ENCODE measurements at places on chromosomes 11 and 22.
A peak's percentile ranks its signal among the peaks of the same experiment; 100 is the strongest.

GRCh38 chr11:19577976-19578619, 134.5 kb upstream of the NAV2 start:
- DNase-seq, result peak; percentile 13

DNA sequence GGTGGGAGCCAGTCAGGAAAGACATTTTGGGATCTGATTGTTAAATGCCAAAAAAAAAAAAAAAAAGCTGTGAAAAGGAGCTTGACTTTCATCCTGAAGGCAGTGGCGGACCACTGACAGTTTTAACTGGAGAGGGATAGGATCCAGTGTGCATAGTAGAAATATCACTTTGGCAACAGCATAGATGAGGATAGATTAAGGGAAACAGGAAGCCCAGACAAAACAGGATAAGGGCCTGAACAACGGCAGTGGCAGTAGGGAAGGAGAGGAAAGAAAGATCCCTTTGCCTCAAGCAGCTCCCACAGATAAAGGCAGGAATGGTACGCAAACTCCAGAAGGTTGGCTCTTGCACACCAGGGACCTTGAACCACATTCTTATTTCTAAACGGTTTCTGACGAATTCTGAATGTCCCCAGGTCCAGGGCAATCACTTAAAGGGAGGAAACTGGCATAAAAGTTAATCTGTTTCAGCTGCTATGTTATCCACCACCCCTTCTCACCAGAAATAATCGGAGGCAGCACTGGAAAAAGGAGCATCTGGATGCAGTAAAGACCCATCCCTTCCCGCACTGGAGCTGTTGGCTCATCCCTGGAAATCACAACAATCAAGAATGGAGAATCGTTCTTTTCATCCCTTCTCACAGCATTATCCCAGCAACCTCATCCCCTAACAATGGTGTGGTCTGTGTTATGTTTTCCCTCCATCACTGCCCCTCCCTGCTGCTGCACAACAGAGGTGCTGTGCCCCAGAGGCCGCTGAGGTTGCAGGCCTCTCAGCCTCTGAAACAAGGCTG, 99.1 kb downstream of the GAB2 start:
- no peak for DNase-seq

- no peak for DNase-seq
Observed at GRCh38 chr11:65927904-65928397, 8.7 kb downstream of the DRAP1 start.

DNA sequence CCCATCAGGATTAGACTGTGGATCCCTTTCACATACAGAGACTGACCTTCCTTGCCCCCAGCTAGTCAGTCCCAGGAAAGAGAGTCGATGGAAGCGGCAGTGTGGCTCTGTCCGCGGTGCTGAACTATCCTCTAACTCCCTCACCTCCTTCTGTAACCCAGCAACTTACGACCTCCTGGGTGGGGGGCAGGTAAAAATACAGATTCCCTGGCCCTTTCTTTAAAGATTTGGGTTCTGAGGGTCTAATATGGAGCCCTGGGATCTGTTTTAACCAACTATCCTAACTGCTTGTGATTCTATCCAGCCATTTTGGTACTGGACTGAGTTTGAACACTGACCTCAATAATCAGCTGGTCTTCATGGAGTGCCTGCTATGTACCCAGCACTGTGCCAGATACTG, 23.2 kb downstream of the MFNG start:
- DNase-seq, result no peak

- DNase-seq, result no peak
Observed at GRCh38 chr11:117524468-117525183, 197.0 kb downstream of the CEP164 start.

DNA sequence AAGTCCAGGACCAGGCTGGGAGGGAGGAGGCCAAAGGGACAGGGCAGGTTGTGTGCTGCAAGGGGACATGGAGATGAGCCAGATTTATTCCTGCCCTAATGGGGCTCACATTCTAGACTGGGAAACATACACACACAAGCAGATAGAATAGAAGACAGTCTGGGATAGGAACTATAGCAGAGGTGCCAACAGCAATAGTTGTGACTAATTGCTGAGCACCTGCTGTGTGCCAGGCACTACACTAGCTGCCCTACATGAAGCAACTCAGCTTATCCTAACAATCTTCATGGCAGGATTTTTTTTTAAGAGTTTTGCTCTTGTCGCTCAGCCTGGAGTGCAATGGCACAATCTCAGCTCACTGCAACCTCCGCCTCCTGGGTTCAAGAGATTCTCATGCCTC, 11.4 kb downstream of the MOGAT2 start:
- no peak for DNase-seq

- DNase-seq, result no peak
Observed at GRCh38 chr11:67260406-67260805, 5.9 kb upstream of the GRK2 start.

- DNase-seq, result no peak
Observed at GRCh38 chr11:9825315-9825714, 161.4 kb downstream of the SWAP70 start.

DNA sequence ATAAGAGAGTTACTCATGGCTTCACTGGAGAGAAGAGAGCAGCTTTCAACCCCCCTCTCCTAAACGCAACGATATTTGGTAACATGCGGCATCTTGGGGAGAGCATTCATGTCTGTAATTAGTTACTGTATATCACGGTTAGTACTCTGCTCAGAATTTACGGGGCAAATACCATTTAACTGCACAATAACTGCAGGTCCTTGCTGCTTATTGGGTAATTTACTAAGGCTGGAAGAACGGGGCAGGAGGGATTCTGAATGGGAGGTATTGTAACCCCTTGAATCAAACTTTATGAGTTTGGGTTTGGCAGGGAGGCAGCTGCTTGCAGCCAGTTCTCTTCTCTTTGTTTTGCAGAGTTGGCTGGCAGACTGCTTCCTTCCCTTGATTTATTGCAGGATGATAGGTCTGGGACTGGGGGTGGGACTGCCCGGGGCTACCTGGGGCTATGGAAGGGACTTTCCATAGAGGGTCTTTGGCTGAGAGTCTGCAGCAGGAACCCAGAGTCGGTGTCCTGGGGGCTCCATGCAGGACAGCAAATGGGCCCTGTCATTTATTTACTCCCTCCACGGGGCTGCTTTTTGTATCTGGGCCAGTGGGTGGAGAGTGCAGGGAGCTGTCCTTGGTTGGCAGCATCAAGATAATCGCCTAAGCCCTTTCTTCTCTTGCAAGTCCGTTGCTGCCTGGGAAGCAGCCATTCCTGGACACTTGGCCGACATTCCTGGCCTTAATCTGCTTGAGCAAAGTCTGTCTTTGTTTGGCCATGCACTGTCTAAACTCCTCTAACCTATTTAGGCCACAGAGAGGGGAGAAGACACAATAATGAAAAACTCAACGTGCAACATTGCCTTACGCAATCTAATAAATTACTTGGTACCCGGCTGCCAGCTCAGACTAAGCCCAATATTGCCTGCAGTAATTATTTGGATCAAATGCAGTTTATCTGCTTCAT, 188.9 kb downstream of the ST3GAL4 start:
- DNase-seq, result no peak

- no peak for DNase-seq
Observed at GRCh38 chr11:73114835-73115220, 27.3 kb downstream of the FCHSD2 start.

GRCh38 chr11:67301951-67302516, 1.3 kb upstream of the SSH3 start:
- DNase-seq, result no peak

All from amniotic stem cell (primary cell).